Substantia nigra (tissue), 51 donors: ENCODE measurements at places on chromosomes 5 and 9.
A peak's percentile ranks its signal among the peaks of the same experiment; 100 is the strongest.

GRCh38 chr5:84257061-84257460 is 127.6 kb downstream of the EDIL3 start:
- DNase-seq = no peak

DNA sequence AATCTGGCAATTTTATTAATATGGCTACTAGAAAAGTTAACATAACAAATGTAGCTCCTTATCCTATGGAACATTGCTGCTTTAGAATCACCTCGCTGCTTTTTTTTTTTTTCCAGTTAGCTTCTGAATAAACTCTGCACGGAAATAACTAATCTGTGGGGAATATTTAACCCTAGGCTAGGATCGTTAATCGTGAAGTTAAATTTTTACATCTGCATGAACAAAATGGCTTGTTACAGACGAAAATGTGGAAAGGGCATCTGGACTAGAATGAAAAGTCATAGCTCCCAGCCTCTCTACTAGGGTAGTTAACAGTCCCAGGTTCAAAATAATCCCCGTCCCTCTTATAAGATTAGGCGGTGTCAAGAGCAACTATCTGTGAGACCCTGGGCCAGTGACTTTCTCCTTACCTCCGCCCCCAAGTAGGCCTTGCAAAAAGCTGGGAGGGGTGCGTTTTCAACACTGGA is 470 bp upstream of the SLC22A5 start:
- no peak for DNase-seq

DNA sequence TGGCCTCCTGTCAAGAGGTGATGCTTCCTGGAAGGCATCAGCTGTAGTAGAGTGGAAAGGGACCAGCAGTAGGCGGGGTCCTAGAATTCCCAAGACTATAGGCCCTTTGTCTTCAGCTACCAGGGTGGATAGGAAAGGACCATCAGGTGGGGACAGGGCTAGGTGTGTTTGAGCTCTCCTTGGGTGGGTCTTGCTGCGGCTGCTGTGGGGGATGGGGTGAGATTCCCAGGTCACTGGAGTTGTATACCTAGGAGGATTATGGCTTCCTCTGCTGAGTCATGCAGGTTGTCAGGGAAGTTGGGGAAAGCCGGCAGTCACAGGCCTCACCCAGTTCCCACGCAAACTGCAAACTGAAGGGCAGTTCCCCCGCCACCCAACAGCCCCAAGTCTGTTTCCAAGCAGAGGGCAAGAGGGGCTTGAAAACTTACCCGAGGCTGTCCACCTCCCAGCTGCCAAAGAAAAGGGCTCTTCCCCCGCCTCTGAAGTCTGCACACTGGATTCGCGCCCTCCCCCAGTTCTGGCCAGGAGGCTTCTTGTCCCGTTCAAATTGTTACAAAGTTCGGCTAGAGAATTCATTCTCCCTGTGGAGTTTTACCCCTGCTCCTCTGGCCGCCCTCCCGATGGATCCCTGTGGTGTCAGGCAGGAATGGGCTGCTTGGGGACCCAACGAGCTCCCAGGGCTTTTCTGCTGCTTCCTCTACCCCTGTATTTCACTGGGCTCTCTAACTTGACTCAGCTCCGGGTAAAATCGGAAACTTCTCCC is 23.0 kb upstream of the ECM2 start:
- DNase-seq = no peak

DNA sequence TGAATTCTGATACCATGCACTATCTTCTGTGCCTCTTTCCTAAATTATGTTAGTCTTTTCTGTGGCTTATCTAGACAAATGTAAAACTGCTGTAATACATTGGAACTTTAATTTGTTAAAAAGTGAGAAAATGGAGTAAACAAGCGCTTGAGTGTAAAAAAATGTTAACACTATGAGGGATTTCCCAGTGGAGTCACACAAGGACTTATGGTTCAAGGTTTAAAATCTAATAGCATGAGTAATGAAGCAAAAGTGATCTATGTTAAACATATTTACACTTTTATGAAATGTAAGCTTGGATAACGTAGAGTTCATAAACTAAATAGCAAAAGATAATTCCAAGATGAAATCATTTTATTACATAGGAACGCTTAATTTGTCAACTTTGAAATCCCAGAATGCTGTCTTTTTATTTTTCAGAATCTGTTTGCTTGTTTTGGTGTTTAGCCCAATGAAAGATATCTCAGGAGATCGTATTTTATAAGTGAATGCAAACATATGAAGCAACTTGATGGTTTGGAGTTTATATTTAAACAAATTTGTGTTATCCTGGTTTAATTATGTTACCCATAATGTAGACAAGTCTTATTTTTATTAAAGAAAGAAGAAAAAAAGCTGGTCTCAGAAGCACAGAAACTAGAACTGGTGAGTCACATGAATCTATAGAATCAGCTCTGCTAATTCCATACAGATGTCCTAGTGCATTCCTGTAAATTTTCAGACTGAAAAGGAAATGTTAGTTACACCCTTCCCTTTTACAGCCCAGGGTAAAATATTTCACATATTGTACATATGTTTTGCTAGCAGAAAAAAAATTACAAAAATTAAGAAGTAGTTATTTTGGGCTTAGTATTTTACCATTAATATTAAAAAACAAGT is 34.2 kb upstream of the FBN2 start:
- DNase-seq = no peak

- no peak for DNase-seq
These were observed 34.6 kb upstream of the CTSV start for GRCh38 chr9:97073506-97073905.

DNA sequence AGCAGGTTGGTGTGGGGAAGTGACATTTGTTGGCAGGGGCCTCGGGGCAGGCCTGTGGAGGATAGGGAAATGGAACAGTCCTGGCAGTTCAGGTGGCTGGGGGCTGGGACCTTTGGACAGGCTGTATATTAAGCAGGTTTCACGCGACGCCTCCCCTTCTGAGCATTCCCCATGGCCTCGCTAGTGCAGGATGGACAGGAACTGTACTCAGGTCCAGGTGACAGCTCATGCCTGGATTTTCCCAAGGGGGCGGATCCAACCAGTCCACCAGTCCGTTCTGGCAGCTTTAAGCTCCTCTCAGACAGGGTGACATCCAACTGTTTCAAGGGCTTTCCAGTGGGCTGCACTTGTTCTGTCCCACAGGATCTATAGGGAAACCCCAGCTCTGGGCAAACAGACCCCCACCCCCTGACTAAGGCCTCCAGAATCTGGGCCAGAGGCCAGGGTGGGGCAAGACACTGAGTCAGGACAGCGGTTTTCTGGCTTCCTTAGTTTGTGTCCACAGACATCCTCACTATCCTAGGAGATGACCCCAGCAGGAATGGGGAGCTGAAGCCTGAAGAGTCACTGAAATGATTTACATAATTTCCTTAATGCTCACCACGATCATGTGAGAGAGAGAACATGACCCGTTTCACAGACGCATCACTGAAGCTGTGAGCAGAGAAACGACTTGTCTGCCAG is 20.9 kb downstream of the CSF2 start:
- DNase-seq = no peak

- no peak for DNase-seq
These were observed 18.5 kb downstream of the CENPK start for GRCh38 chr5:65544473-65544872.

GRCh38 chr5:165135565-165135964 is 1630.1 kb downstream of the MAT2B start:
- no peak for DNase-seq

- DNase-seq = no peak
These were observed 30.3 kb downstream of the TTC23L start for GRCh38 chr5:34869256-34869655.

DNA sequence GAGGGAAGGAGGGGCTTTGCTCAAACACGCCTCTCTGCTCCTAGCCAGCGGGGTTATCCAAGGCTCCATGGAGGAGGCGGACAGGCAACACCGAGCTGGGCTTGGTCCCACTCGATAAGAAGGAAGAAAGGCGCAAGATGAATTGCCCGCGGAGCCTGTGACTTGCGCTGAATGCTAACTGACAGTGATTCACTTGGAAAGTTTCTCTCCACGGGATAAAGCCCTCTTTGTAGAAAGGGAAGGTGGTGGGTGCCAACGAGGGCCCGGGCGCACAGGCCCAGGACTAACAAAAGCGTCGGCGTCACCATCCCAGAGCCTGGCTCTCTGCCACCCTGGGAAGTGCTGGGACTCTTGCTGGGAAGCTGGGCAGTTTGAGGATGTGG is 76.0 kb downstream of the VAV2 start:
- peak; percentile 88 for DNase-seq

- peak; percentile 81 for DNase-seq
These were observed at the start of gene CTSV for GRCh38 chr9:97038611-97039513. Gene CTSV (minus strand): TSS chr9:97039142. CDS start chr9:97038043, 1,099 bp downstream.

- no peak for DNase-seq
These were observed 139.3 kb upstream of the SHB start for GRCh38 chr9:38208206-38208901.

GRCh38 chr9:107620236-107620635 is 130.7 kb upstream of the KLF4 start:
- DNase-seq = no peak

DNA sequence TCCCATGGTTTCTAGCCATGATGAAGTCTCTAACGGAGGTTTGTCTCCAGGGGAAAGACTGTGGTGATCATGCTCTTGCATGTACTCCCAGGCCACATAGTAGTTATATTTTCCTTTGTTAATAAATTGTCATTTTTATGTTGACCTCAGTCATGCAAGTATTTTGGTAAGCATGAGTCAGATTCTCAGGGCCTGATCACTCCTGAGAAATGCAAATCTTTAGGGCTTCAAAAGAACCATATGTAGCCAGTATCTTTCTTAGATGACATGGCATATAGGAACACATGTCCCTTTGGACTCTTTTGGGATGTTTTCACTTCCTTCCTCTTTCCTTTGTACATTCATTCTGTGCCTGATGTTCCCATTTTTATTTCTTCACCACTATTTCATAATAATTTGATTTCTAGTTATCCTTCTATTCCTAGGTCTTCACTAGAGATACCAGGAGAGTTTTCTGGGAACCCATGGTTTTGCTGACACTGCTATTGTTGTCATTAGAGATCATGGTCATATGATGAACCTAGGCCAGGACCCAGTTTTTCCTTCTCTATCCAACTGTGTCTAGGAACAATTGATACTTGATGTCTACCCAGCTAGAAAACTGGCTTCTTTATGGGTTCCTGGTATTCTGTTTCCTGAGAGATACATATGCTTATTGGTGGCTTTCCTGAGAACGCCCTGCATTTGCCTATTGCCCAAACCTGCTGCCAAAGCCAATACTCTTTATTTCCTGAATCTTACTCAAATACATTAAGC is 248.1 kb upstream of the NREP start:
- no peak for DNase-seq

- no peak for DNase-seq
These were observed 44.7 kb upstream of the IL17B start for GRCh38 chr5:149423794-149424268.

GRCh38 chr5:169827769-169828168 is 152.5 kb downstream of the INSYN2B start:
- DNase-seq = no peak

- no peak for DNase-seq
These were observed 29.8 kb upstream of the SMC5 start for GRCh38 chr9:70229026-70229425.

- no peak for DNase-seq
These were observed at the start of gene ACTBL2 for GRCh38 chr5:57482671-57483106. Gene ACTBL2 (minus strand): TSS chr5:57482811. CDS start chr5:57482707, 104 bp downstream.

DNA sequence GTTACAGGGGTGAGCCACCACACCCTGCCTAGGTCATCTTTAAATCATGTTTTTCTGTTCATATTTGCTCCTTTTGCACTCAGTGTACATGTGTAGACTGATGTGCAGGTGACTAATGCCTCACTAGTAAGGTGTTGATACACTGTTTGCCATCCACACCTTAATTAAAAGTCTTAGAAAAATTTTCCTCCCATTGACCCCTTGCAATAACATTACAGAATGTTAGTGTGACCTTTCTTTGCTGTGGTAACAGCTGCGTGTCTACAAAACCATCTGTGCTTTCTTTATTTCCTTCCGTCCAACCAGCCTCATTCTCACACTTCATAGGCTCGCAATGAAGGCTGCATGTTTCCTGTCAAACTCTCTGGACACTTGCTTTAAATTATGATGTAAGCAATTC is 6.6 kb upstream of the CEMIP2 start:
- no peak for DNase-seq

- DNase-seq = no peak
These were observed 1.3 kb upstream of the TMEM250 start for GRCh38 chr9:136119883-136120393.

DNA sequence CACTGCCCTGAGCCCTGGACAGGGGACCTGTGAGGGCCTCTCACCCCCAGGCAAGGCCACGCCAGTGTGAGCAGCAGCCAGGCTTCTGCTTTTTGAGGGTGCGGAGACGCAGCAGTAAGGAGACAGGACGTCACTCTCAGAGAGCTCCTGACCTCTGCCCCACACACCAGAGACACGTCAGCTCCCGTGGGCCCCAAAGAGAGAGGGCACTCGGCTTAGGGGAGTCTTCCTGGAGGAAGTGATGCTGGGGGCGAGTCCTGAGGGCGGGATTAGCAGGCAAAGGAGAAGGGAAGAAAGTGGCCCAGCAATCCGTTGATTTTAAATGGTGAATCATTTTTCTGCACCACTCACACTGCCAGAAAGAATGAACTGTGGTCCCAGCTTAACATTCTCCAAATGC is 24.0 kb upstream of the SLC9A3 start:
- no peak for DNase-seq

DNA sequence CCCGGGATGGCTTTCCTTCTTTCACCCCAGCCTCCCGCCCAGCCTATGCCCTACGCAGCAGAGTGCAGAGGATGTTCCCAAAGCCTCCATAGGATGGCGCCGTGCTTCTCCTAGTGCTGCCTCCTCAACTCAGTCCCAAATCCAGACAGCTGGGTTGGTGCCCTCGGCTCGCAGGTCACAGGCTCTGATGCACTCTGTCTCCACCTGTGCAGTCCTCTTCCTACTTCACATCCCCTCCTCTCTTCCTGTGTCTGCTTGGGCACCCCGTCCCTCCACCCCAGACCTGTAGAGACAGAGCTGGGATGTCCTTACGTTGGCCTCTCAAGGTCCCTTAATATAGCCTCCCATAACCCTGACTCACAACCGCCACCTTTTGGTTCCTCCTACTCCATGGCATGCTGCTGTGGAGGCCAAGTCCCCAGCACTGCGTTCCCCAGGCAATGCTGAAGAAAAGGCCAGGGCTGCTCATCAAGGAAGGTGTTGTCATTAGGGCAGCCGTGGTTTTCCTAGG is 314.4 kb downstream of the GADD45G start:
- peak; percentile 18 for DNase-seq

DNA sequence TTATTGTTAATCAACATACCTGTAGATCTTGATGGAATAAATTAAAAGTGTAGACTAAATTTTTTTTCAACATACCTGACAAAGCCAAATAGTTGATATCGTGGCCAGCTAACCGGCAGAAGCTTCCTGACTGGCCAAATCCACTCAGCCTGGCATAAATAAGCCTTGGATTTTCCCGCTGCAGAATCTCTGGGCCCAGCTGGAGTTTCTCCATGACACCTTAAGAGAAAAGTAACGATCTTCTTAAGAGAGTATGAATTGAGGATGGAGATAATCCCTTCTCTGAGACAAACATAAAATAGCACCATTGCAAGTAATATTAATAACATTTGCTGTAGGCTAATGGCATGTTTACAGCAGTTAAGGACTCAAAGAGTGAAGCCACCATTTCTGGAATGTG is 2.2 kb downstream of the AMACR start:
- no peak for DNase-seq

GRCh38 chr5:36689225-36689624 is 82.8 kb downstream of the SLC1A3 start:
- no peak for DNase-seq
